ENCODE measurements at places on chromosomes 5 and 9.

GRCh38 chr5:168972731-168973130 is 328.2 kb downstream of the SLIT3 start:
- no peak for DNase-seq

- no peak for DNase-seq
Observed at GRCh38 chr5:135032695-135032998, 1.4 kb downstream of the PITX1 start.

DNA sequence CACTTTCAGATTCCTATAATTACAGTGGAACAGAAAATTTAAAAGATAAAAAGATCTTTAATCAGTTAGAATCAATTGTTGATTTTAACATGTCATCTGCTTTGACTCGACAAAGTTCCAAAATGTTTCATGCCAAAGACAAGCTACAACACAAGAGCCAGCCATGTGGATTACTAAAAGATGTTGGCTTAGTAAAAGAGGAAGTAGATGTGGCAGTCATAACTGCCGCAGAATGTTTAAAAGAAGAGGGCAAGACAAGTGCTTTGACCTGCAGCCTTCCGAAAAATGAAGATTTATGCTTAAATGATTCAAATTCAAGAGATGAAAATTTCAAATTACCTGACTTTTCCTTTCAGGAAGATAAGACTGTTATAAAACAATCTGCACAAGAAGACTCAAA is 29.5 kb downstream of the ZFYVE16 start:
- no peak for DNase-seq

- no peak for DNase-seq
Observed at GRCh38 chr5:40831346-40832210, 3.4 kb downstream of the RPL37 start.

DNA sequence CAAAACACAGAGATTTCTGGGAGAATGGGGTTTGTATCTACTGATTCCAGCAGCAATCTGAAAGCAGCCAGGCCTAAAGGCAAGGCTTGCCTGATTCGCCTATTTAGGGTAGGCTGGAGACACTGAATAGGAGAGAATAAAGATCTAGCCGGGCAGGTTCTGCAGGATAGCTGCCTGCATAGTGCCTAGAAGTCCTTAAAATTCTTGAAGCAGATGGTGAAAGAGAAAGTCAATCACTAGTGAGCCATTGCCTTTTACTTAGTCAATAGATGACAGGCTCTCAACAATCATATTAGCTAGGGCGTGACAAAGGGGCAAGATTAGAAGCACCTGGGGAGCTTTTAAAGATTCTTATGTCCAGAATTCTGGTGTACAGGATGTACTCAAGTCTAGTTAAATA is 522.7 kb downstream of the HTR1A start:
- DNase-seq = no peak

GRCh38 chr9:134965411-134965810 is 47.7 kb upstream of the FCN1 start:
- no peak for DNase-seq

GRCh38 chr9:125763394-125763801 is 16.2 kb downstream of the PBX3 start:
- no peak for DNase-seq

DNA sequence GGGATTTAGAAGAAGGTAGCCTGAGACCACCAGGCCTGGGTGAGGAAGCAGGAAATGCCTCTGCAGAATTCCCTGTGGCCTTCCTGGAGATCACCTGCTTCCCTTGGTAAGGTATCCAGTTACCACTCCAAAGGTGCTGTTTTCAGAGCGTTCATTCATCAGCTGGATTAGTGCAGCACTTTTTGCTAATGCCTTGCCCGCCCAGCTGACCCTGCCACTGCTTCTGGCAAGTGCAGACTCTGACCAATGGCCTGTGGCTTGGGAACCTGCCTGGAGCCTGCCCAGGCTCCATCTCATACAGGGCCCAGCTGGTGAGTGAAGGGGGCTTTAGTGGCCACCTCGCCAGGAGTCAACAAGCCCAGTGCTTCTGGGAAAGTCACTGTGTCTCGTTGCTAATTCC is 48.6 kb downstream of the FOXI1 start:
- DNase-seq = no peak

DNA sequence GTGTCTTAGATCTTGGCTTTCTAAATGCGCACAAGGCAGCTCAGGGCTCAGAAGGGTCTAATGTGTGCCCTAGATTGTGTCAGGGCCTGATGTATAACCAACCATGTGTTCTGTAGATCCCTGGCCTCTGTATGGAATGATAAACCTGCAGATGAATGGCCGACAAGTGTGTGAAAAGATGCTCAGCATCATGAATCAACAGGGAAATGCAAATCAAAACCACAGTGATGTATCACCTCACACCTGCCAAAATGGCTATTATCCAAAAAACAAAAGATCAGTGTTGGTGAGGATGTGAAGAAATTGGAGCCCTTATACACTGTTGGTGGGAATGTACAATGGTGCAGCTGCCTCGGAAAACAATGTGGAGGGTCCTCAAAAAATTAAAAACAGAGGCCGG is 489.8 kb downstream of the SEMA5A start:
- peak; percentile 34 for DNase-seq

- DNase-seq = no peak
Observed at GRCh38 chr5:56454219-56454862, 221.2 kb upstream of the ANKRD55 start.

GRCh38 chr9:83582029-83582428 is 40.9 kb upstream of the IDNK start:
- DNase-seq = peak; percentile 79

- no peak for DNase-seq
Observed at GRCh38 chr9:33466565-33467495, 6.9 kb downstream of the NOL6 start.
